ENCODE measurements at places on chromosomes 1 and 21.

DNA sequence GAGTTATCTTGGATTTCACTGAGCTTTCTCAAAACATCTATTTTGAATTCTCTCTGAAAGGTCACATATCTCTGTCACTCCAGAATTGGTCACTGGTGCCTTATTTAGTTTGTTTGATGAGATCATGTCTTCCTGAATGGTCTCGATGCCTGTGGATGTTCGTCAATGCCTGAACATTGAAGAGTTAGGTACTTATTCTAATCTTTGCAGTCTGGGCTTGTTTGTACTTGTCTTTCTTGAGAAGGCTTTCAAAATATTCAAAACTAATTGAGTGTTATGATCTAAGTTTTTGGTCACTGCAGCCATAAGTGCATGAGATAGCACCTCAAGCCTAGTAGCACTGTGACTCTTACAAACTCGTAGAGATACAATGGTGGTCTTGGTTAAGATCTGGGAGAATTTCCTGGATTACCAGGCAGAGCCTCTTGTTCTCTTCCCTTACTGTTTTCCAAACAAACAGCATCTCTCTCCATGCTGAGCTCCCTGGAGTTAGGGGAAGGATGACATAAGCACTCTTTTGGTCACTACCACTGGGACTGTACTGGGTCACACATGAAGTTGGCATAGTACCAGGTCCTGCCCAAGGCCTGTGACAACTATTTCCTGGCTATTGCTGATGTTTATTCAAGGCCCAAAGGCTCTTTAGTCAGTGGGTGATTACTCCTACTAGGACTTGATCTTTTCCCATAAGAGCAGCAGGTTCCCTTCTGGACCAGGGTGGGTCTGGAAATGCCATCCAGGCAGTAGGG is 25.6 kb downstream of the SLC22A15 start:
- no peak for DNase-seq

DNA sequence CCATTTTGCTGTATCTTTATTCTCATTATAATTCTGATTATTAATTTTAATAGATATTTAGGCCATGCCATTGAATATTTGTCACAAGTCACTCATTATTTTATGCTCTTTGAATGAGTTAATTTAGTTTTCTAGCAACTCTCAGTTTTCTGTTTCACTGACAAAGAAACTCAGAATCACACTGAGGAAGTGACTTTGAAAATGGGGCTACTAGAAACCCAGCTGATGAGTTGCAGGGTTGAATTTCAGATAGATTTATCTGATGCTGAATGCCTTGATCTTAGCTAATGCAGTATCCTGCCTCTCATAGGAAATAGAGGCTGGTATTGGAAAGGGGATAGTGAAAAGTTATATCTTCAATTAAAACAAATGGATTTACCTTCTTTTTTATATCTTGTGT is 67.4 kb upstream of the PLA2G4A start:
- no peak for DNase-seq

GRCh38 chr21:34889676-34890469 is 159.2 kb downstream of the RUNX1 start:
- no peak for DNase-seq

DNA sequence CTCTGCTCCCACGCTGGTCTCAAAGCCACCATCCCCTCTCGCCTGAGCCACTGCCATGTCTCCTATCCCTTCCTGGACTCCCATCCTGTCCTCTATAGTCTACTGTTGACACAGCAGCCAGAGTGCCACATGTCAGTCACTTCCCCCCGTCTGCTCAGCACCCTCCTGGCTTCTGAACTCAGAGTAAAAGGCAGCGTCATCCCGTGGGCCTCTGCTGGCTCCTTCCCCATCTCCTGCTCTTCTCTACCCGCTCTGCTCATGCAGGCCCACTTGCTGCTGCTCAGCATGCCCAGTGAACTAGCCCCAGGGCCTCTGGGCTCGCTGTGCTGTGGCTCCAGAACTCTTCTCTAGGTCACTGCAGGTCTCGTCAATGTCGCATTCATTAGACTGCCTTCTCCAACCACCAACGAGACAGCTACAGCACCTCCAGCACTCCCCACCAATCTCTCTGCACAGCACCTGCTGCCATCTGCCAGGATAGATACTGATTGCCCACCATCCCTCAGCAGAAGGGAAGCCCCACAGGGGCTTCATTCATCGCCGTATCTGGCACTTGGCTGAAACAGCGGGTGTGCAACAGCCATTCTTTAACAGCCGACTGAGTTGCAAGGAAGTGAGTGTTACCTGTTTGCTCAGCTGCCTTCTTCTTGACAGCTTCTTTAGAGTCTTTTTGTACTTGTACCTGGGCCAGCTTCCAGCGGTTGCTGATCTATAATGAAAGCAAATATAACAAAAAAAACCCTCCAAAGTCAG is 11.8 kb upstream of the SRM start:
- peak; percentile 91 for DNase-seq

DNA sequence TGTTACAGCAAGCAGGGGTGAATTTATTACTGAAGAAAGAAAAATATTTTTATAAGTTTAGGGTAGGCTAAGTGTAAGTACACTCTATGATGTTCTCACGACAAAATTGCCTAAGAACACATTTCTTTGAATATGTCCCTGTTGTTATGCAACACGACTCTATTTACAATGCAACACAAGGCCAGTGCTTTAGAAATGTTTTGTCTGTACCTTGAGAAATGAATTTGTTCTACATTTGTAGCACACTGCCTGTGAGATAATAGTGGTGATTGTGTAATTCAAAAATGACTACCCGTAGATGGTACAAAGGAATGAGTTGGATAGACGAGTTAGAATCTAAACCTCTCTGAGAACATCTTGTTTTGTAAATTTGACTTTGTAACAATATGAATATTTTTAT is 63.7 kb upstream of the IGSF5 start:
- no peak for DNase-seq

- DNase-seq, result no peak
These were observed 36.0 kb upstream of the ABCD3 start for GRCh38 chr1:94382201-94382600.

GRCh38 chr21:37717534-37717933 is 198.7 kb downstream of the KCNJ6 start:
- DNase-seq, result no peak

GRCh38 chr1:231395076-231395997 is 26.8 kb downstream of the EGLN1 start:
- DNase-seq, result no peak

- no peak for DNase-seq
These were observed 2.1 kb downstream of the SLAMF6 start for GRCh38 chr1:160520999-160521398.

DNA sequence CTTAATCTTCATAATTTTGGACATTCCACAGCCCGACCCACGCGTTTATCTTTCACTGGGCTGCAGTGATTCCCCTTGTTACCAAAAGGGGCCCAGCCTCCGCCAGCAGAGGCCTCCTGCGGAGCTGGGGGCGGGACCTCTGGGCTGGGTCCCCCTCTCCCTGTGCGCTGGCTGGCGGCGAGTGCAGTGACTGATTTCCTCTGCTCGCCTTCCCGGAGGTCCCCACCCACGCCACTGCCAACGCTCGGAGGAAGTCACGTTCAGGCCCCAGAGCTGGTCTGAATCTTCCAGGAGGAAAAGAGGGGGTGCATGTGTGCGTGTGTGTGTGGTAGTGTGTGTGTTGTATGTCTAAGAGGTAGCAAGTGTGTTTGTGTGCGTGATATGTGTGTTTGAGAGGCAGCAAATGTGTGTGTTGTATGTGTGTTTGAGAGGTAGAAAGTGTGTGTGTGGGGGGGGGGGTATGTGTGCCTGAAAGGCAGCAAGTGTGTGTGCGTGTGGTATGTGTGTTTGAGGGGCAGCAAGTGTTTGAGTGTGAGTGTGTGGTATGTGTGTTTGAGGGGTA is 35.0 kb upstream of the JAK1 start:
- DNase-seq, result no peak

DNA sequence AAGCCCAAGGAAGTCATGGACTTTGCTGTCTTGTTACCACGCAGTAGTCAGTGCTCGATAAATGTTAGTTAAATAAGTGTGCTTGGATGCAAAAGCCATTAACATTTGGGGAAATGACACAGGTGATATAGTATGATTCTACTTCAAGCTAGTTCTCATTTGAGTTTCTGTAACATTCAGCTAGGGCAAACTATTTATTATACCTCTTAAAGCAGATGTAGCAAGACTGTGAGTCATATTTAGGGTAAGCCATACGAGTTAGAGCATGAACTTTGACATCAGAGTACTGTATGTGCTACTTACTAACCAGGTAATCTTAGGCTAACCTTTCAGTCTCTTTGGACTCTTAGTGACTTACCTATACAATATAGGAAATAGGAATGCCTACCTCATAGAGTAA is 21.0 kb downstream of the CLCA4 start:
- DNase-seq, result no peak
